Right renal cortex interstitium (tissue), 3 donors: ENCODE measurements at places on chromosomes 7 and 10.

DNA sequence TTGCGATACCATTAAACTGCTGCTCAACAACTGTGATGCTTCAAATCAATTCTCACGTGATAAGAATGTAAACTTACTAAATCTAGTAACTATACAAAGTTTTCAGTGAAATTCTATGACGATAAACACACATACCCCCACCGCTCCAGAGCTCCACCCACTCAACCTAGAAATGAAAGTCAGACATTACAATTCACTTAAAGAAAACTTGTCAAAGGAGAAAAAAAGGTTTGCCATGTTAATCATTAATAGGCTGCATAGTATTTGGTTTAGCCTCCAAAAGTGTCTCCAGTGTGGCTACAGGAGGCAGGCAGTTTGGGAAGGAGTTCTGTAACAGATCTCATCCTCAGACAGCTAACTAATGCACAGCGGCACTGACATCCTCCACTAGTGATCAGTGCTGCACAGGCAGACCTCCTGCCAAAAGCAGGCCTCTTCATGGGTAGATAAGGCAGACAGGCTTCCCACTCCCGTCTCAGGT lies 3.1 kb downstream of the HERPUD2 start:
- DNase-seq = no peak

GRCh38 chr10:21493784-21494183 lies 31.7 kb downstream of the SKIDA1 start:
- no peak for DNase-seq

DNA sequence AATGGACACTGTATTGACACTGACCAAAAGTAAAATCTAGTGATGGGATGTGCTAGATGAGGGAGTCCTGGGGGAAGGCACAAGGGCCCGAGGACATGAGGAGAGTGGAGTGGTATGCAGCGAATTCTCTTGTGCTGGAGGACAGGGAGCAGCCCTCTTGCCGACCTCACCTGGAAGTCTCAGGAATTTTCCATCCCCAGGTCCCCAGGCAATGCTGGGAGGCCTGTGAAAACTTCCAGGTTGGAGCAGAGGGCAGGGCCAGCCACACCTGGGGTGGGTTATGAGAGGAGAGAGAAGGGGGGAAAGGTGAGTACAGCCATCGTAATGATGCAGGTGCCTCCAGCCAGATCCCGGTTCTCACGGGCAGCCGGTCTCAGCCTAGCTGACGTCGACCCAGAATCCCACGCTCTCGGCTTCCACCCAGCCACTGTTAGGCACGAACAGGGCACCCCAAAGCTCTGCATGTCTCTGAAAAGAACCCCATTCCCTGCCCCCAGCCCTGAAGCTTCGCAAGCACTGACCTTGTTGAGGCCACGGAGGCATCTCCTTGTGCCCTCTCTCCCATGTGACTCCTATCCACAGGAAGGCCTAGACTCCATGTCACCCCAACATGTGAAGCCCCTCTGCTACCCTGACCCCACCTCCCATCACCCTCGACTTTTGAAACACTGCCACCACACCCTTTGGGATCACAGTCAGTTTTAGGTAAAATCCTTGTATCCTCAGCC lies 239.7 kb upstream of the MYO3A start:
- DNase-seq = no peak

- DNase-seq = no peak
Measured at GRCh38 chr7:135795846-135796570, 47.4 kb upstream of the FAM180A start.

DNA sequence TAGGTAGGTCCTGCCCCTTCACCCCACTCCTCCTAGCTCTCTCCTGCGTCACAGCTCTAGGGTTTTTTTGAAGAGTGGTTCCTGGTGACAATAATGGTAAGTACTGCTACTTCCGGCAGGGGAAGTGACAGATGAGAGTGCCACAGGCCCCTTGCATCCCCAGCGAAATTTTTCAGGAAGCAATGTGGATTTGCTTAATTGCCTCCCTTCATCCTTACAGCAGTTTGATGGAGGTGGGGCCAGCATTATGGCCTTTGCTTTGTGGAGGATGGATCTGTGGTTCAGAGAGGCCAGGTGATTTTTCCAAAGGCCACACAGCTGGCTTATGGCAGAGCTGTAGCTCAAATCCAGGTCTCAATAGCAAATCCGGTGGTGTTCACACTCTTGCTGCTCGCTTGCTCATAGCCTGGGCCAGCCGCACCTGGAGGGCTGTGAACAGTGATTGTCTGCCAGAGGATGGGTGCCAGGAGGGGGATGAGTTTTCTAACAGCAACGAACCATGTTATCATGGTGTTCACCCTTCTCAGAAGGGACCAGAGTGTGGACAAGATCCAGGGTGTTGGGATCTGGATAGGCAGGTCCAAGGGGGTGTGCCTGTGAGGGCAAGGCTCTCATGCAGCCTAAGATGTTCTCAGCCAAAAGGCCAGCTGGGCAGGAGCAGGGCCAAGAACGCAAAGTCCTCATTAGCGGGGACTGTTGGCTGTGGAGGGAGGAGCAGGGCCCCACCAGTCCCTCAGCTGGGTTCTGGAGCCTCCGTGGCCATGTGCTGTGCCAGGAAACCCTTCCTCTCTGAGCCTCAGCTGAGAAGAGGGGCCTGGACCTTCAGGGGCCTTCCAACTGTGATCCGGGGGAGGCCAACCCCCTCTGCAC lies 89.0 kb downstream of the EMX2 start:
- DNase-seq = no peak

- DNase-seq = no peak
Measured at GRCh38 chr10:88505680-88506215, 77.4 kb downstream of the RNLS start.

- no peak for DNase-seq
Measured at GRCh38 chr10:101029520-101030295, 1.2 kb downstream of the PDZD7 start.

DNA sequence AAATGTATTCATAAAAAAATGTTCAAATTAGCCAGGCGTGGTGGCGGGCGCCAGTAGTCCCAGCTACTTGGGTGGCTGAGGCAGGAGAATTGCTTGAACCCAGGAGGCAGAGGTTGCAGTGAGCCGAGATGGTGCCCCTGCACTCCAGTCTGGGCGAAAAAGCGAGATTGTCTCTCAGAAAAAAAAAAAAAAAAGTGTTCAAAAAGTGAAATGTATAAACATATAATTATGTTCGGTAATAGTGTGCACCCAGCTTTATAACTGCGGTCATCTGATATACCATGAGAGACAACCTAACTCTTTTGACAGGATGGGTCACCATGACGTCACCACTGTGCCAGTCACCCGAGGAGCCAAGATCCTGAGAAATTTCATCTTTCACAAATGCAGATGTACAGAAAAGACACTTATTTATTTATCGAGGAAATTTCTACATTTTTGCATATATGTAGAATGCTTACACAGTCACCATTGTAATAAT lies 594 bp upstream of the RP9 start:
- no peak for DNase-seq

GRCh38 chr10:15737656-15738055 lies 17.9 kb upstream of the ITGA8 start:
- DNase-seq = no peak

DNA sequence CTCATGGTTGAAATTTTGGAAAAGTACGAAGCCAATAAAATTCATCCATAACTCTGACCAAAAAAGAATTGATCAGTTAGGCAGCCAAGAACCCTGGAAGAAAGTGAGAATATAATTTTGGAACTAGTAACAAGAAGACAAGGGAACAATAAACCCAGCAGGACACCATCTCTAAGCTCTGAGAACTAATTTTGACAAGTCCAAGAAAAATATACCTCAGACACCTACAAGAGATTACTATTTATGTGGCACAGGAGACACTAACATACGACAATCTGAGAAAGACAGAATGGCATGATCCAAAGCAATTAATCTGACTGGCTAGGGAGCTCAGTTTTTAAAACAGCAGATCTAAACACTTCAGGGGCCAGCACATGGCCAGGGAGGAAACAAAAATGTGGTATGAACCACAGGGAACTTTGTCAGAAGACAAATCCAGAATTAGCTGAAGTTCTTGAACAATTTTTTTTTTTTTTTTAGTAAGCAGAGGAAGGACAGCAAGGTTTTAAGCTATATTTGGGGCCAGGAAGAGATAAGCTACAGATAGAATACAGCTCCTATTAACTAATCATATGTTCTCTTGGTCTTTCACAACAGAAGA lies 38.9 kb downstream of the PARD3 start:
- no peak for DNase-seq

DNA sequence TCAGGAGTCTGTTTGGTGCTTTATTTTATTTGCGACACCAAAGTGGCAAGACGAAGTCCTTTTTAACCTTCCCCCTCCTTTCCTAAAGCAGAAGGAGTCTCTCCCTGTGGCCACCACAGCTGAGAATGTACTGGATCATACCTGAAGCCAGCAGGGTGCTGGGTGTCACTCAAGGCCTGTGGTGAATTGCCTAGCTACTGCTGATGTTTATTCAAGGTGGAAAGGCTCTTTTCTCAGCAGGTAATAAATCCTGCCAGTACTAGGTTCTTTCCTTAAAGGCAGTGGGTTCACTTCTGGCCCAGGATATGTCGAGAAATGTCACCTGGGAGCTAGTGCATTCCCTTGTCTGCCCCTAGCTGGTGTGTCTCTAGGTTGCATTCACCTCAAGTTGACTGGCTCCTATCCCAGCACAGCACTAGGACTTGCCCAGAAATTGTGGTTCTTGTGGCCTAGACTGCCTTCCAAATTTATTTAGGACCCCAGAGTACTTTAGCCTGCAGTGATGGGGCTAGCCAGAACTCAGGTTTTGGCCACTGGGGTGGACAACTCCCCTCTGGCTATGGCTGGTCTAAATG lies 60.8 kb upstream of the FAM3C start:
- DNase-seq = no peak

DNA sequence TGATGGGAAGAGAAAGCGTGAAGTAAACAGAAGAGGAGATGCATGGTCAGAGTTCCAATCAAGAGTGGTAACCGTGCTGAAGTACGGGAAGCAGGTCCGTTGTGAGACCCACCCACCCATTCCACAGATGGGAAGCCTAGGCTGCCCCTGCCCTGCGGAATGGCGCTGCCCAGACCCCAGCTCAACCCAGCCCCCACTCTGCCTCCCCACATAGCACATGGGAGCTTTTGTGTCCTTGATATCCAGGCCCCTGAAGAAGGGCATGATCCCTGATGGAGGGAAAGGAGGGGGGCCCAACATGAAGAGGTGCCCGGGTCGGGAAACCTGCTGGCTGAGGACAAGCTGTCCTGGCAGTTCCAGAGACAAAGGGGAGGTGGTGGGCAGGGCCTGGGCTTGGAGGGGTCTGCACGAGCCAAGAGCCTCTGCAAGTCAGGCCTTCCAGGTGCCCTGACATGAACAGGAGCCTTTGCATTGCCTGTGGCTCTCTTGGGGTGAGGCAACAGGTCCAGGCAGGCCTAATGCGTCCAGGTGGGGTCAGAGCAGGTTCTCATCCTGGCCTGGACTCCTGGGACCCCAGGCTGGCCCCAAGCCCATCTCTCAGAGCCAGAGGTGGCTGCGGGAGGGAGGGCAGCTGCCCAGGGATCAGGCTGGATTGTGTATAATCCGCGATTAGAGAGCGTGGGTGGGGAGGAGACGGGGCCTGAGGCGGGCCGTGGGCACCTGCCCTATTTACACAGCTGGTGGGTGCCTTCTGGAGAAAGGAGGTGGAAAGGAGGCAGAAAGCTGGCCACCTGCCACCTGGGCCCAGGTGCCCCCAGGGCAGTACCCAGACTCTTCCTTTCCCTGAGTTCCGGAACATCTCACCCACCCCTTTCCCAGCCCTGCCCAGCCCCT lies 23.5 kb downstream of the YKT6 start:
- no peak for DNase-seq

GRCh38 chr7:93196336-93196735 lies 29.9 kb downstream of the HEPACAM2 start:
- no peak for DNase-seq

DNA sequence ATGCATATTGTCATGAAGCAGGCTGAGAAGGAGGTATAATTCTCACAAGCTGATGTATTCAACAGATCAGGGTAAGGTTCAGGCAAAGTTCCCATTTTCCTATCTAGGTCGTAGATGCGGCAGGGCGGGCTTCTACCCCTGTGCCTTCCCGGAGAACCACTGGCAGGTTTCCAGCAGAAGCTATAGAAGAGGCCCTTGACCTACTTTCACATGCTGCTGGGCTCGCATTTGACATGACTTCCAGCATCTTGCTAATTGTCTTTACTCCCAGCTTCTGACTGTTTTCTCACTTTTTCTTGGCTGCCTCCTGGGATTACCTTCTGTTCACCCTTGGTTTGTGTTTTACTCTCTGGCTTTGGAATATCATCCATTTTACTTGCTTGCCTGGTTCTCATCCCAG lies 32.6 kb upstream of the ORC5 start:
- no peak for DNase-seq

DNA sequence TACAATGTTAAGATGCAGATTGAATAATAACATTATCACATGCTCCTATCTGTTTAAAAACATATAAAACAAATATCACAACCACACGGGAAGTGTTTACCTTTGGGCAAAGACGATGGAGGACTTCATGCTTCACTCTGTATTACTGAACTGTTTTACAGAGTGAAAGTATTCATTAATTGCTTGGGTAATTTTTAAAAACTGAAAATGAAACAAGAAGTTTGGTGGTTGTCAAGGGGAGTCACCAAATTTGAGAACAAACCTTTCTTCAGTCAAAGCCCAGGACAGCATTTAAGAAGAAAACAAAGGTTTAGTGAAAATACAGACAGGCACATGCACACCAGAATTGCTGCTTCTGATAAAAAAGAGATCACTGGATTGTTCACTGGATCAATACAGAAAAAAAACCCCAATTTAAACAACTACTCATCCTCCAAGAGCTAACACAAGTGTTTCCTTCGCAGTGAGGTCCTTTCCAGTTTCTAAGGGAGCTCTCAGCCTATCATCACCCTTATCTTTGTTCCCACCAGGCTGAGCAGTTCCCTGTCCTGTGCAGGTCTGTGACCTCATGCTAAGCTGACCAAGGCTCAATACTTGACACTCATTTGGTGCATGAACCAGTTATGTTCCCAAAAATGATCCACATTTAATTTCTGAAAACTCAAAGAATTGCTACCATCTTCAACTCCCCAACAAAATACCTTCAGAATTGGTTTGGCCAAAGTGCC lies 8.8 kb downstream of the PARP12 start:
- DNase-seq = no peak

GRCh38 chr10:7261351-7261750 lies 149.5 kb downstream of the SFMBT2 start:
- no peak for DNase-seq

DNA sequence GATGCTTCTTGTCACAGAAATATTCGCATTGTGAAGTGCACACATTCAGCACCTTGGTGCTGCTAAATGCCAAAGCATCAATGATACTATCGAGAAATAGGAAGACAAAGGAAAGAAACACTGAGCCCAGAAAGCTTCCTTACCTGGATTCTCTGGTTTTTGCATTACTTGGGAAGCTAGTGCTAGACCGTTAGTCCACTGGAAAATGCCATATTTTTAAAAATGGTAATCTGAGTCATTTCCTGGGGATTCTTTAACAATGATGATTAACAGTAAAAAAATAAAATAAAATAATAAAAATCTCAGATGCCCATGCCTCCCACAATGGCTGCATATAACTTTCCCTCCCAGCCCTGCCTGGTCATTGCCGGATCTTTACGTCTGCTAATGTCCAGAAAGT lies 420.1 kb upstream of the MGMT start:
- no peak for DNase-seq
